ENCODE measurements at places on chromosomes 6 and 20.

DNA sequence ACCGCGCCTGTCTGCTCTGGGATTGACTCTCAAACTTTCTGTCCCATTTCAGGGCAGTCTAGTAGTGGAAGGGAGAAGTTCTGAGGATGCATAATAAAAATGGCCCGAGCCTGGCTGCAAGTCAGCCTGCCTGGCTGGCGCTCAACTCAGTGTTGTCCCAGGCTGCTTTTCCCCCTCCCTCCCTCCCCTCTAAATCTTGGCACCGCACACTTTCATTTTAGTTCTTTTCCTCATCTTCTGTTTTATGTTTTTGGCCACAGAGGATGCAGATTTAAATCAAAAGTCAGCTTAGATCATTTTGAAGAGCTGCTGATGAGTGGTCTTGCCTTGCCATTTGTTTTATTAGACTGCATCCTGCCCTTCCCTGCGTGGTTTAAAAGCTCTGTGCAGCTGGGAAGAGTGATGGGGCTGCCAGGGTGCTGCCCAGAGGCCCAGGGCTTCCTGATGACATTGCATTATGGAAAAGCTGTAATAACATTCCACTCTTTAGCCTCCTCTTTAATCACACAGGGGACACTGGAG lies 6.5 kb upstream of the UQCC2 start:
- DNase-seq = no peak

GRCh38 chr6:122780114-122780513 lies 598 bp downstream of the FABP7 start:
- no peak for DNase-seq

DNA sequence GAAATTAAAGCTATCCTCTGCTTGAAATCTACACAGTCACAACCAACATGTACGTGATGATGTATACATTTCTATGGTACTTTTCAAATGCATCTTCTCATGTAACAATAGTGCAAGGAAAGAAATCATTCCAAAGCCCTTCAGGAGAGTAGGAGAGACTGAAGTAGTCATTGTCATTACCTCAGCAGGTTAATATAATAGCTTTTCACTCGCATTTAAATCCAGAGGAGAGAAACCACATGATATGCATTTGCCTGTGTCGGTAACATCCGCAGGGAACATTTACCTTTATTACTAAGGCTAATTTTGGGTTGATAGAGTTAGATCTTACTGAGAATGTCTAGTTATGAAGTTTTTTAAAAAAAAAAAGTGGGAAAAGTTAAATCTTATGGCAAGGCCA lies 186.6 kb upstream of the DTNBP1 start:
- no peak for DNase-seq

DNA sequence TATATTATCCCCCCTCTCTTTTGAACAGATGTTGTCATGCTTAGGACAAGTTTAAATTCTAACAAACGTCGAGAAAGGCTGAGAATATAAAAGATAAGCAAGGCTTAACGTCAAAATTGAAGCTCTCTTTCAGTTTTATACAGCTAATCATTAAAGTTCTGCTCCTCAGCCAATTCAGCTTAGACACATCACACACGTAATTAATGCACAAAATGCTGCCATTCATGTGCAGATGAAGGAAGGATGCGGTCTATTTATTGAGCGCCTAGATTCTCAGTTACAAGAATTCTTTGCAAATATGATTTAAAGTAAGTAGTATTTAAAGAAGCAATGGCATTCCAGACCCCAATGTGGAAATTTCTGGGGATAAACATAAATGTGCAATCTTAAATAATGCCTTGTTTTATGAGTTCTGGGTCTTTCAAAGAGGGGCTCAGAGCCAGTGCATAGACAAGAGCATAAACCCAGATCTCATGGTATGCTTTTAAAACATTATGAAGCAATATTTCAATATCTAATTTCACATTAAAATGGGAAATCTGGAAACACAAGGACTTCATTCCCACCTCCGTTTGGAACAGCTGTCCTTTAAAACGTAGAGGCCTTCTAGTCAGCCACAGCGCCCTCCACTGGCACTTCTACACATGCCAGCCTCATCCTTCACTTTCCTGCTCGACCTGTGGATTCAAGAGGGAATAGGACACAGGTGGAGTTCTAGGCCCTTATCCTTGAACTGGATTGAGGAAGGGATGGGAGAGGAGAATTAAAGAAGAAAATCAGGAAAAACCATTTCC lies 85.8 kb downstream of the LYRM4 start:
- DNase-seq = peak; percentile 8

- DNase-seq = no peak
Observed at GRCh38 chr6:98634569-98634968, 199.8 kb upstream of the POU3F2 start.
